ENCODE measurements at places on chromosomes 2 and 18.

DNA sequence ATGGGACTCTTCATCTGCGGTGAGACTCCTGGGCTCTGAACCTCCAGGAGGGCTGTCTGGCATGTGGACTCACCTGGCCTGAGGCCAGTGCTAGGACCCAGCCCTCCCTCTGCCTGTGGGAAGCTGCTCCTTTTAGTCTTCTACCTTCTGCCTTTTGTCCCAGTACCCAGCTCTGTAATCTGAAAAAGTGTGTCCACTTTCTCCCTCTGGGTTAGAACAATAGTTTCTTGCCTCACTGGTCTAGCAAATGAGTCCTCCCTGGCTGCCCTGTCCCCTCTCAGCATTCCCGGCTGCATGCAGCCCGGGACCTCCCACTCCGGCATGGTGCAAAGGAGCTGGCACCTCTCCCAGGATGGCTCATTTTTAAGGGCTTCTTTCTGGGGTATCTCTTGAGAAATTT is 25.9 kb downstream of the GKN2 start:
- DNase-seq: no peak

DNA sequence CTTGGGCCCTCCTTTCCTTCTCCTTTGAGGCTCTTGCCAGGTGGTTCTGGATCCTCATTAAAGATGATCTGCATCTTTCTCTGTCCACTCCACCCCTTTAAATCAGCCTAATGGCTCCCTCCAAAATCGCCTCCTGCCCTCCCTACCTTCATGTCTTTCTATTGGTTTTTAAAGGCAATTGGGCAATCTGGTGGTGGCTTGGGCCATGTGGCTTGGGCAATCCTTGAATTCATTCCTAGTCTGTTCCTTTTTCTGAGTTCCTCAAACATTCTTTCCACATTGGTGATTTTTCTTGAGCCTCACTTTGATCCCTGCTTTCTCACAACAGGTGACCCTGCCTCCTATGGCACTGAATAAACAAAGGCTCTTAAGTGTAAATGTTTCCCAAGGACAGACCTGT is 266.2 kb upstream of the REV1 start:
- no peak for DNase-seq

DNA sequence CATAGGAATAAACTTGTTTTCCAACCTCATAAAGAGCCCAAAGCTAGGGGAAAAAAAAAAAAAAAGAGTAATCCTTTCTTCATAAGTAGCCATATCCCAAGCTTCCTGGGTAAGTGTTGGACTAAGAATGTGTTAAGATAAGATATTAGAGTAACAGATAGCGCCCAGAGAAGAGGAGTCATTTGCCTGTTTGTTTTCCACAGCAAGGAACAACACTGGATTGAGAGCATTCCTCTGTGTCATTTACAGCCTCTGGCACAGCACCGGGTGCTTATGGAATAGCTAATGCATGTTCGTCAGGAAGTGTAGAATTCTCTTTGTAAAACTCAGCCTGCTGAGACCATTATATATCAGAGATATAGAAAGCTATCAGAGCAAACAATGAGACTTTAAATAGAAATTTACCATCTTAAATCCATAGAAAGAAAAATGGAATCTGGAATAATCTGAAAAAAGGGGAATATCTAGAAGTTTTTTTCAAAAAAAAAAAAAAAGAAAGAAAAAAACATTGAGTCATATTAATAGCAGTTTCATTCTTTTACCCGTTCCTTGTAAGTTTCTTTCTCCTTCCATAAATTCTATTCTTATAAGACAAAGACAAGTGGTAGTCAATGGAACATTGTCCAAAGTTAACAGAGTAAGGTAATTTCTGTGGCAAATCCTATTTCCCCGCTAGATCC is 37.6 kb downstream of the LRP2 start:
- DNase-seq: no peak

- no peak for DNase-seq
These were observed 349.1 kb downstream of the ANAPC1 start for GRCh38 chr2:111534910-111535352.

GRCh38 chr2:239431536-239431935 is 30.7 kb upstream of the HDAC4 start:
- DNase-seq: no peak

DNA sequence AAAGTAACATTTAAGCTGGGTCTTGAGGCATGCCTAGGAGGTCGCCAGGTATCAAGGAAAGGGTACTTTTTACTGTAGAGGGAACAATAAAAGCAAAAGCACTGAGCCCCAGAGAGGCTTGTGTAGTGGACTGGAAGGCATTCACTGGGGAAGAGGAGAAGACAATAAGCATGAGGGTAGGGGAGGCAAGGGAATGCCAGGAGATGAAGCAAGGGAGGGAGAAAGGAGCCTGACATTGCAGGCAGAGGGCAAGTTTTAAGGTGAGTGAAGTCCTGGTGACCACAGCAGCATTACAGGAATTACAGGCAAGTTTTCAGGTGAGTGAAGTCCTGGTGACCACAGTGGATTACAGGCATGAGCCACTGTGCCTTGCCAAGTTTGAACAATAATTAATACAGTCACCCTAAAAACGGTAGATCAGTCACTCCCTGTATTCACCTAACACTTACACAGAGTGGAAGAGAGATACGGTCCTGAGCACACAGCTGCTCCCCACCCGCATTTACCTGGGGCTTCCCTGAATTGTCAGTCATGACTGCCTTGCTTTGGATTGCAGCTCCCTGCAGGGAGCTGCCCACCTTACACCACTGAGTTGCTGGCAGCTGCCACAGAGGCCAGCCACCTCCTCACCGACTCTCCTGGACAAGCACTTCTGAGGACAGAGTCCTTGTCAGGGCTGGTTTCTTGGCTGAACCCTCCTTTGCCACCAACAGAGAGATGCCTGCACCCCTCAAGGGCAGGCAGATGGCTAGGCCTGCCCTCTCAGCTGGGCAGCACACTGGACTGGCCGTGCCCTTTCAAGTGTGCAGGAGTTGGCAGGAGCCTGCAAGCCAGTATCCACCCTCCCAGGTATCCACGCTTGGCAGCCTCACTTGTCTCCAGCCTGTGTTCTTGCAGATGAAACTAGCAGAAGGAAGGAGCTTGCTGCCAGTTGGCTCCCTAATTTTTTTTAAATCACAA is 153.2 kb upstream of the MSH6 start:
- DNase-seq: no peak

- DNase-seq: no peak
These were observed 3.6 kb downstream of the IHH start for GRCh38 chr2:219056896-219057708.

DNA sequence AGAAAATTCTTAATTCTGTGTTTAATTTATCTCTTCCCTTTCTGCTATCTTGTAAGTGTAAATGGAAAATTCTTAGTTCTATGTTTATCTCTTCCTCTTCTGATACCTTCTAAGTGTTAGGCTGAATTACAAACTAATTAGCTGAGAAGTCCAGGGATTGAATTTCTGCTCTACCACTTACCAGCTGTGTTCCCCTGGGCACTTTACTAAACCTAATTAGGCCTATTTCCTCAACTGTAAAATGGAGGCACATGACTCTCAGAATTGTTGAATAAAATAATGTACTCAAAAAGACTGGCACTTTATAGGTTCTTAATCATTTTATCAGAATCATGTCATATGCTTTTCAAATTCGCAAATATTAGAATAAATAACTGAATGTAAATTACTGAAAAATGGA is 146.3 kb downstream of the MAP2 start:
- no peak for DNase-seq

DNA sequence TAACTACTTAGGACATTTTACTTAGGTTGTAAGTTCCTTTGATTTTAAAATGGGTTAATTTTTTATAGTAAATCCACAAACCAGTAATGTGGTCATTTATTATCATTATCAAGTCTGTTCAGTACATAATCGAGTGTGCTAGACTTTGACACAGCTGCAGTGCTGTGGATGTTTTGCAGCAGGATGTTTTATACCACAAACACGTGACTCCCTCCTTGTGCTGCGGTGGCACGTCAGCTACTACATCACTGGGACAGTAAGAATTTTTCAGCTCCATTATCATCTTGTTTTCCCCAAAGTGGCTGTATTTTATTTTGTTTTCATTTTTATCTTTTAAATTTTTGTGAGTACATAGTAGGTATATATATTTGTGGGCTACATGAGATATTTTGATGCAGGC is 70.0 kb downstream of the ATP9B start:
- peak; percentile 50 for DNase-seq

GRCh38 chr2:181673173-181673572 is 7.1 kb downstream of the NEUROD1 start:
- DNase-seq: no peak

GRCh38 chr2:110812726-110813645 is 80.6 kb downstream of the ACOXL start:
- DNase-seq: no peak

GRCh38 chr18:38575023-38575422 is 1009.4 kb upstream of the CELF4 start:
- no peak for DNase-seq

- DNase-seq: no peak
These were observed 50.5 kb downstream of the USP37 start for GRCh38 chr2:218517434-218518206.

GRCh38 chr2:48932667-48933066 is 177.1 kb upstream of the LHCGR start:
- no peak for DNase-seq

DNA sequence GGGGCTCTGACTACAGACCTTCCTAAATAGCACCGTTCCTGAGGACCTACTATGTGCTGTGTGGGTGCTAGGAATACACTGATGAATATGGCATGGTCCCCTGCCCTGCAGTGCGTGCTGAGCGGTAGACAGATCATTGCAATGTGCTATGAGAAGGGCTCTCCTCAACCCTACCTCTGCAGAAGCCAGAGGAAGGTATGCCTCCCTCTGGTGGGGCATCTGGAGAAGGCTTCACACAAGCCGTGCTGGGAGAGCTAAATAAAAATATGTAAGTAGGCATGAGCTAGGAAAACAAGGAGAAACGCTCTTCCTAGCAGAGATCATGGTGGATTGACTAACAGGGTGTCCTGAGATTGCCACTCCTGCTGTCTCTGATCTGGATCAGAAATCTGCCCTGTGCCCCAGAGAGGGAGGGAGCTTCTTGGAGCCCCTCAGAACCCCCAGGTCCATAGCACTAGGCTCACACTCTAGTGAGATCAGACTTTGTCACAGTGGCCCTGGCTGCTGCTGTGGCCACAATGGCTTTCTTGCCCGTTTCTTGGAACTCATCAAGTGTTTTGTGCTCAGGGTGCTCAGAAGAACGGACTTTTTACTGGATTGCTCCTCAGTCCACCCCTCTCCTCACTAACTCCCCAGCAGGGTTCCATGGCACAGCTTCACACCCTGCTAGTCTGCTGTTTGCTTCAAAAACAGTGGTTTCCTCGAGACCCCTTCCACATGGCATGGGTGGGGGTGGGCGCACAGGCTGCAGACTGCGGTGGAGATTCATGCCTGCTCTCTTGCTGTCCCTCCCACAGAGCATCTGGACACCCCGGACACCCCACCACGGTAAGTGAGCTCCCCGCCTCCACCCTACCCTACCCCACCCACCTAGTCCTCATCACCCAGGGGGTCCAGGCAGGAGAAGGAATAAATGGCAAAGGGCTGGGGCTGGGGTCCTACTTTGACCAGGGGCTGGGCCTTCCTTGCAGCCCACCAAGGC is 14.2 kb downstream of the SIGLEC15 start:
- DNase-seq: peak; percentile 44

DNA sequence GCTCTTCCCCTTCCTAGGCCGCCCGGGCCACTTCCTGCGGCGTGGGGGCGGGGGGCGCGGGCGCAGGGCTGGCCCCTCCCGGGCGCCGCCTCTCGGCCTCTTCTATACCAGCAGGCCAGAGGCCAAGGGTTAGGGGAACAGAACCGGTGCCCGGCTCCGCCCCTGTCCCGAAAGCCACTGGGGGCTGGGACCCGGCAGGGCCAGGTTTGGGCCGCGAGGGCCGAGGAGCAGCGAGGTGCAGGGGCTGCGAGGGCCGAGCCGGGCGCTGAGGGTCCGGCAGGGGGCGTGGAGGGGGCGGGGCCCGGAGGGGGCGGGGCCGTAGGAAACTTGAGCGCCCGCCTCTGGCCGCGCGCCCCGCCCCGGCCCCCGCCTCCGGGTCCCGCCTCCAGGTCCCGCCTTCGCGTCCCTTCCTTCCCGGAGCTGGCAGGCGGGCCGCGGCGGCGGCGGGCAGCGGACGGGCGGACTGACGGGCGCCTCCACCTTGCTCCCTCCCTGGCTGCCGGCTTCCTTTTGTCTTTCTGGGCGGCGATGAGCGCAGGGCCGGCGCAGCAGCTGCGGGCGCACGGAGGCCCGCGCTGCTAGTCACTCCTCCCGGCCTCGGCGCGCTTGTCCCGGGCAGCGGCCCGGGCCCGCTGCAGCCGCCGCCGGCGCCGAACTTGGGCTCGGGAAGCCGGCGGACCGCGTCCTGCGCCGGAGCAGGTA is at the start of gene HPCAL1:
HPCAL1 (plus strand) TSS at position 426 of the 702 bp plus-strand sequence. CDS start 116,854 bp downstream, outside the sequence.
- DNase-seq: peak; percentile 81

- DNase-seq: no peak
These were observed 1.2 kb downstream of the CDK15 start for GRCh38 chr2:201807452-201807999.

DNA sequence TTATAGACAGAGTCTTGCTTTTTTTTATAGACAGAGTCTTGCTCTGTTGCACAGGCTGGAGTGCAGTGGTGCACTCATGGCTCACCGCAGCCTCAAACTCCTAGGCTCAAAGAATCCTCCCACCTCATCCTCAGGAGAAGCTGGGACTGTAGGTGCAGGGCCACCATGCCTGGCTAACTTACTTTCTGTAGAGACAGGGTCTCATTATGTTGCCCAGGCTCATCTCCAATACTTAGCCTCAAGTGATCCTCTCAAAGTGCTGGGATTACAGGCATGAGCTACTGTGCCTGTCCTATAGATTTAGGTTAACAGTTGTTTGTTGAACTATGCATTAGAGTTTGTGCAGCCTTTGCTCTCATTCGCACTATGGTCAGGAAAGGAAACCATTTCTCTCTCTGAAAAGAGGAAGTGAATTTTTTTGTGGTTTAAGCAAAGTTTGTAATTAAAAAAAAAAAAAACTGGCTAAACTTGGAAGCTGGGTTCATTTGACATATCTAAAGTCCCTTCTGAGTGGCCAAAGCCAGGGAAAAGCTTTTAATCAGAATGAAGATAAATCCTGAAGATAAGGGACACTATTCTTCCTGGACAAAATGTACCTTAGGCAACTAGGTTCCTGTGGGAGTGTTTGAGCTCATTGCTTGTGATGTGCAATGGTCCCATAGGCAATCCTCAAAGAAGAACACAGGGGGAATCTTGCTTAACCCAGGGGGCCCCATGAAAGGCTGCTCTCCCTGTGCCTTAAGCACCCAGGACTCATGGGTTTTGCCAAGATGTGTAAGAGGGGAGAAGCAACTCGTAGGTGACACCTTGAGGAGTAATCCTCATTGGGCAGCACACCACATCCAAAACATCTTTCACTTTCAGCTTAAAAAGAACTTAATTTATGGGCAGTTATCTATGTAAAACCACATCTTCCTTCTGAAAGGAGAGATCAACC is 201.7 kb downstream of the MREG start:
- peak; percentile 6 for DNase-seq
